ENCODE measurements at places on chromosomes 6 and 20.
A peak's percentile ranks its signal among the peaks of the same experiment; 100 is the strongest.

DNA sequence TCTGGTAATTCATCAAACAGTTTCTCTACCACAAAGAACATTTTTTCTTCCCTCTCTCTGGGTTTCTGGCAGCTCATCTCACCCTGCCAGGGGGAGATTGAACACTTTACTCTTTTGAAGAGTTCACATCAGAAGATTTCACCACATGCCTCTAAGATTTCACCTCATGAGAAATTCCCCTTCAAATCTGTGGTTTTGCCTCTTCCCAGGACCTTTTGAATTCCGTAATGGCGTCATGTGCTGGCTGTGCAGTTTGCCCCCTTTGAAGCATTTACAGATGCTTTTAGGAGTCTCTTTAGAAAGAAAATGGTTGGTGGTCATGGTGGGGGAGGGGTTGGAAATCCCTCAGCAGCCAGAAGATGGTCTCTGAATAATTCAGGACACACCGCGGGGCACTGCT is 486.1 kb downstream of the QKI start:
- no peak for DNase-seq

DNA sequence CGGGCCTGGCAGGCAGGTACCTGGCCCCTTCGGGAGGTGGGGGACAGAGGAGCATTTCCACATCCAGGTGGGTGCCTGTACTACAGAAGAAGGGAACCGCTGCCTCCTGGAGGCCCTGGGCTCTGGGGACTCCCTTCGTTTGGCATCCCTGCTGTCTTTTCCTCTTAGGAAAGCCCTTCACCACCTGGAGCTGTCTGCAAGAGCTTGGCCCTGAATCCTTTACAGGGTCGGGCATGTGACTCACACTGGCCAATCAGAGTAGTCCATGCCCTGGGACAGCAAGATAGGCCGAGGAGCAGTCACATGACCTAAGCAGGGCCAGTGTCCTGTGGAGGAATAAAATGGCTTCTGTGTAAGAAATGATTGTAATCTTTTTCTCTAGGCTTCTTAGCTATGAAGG is 224.9 kb downstream of the ANKRD60 start:
- DNase-seq: no peak

DNA sequence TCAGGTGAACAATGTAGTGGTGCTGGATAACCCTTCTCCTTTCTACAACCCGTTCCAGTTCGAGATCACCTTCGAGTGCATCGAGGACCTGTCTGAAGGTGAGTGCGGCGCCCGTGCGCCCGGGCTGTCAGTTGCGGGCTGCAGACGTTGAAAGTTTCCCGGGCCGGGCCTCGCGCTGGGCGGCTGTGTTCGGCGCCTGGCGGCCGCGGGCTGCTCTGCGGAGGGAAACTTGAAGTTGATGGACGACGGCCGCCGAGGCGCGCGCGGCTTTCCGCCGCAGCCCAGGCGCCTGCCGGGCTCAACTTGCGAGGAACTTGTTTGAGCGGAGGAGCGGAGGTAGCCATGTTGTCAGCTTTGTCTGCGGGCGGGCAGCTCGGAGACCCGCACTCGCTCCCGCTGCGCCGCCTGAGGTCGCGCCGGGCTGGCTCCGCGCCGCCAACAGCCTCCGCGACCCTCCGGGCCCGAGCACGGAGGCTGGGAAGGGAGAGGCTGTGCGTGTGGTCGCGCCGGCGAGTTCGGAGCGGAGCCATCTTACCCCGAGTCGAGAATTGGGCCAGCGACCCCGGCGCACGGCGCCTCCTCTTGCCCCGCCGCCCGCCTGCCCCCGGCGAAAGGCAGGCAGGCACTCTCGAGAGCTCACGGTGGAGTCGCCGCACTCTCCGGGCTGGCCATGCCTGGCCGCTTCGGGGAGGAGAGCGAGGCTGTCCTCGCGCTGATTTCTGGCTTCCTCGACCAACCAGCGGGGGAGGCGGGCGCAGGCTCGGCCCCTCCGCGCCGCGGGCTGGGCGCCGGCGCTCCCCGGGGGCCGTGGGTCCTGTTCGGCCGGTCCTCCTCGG is 691 bp downstream of the ASF1A start:
- DNase-seq: peak; percentile 79

GRCh38 chr6:16420715-16421461 is 182.5 kb downstream of the GMPR start:
- peak; percentile 36 for DNase-seq

- no peak for DNase-seq
Measured at GRCh38 chr20:48153523-48153922, 368.2 kb upstream of the SULF2 start.

DNA sequence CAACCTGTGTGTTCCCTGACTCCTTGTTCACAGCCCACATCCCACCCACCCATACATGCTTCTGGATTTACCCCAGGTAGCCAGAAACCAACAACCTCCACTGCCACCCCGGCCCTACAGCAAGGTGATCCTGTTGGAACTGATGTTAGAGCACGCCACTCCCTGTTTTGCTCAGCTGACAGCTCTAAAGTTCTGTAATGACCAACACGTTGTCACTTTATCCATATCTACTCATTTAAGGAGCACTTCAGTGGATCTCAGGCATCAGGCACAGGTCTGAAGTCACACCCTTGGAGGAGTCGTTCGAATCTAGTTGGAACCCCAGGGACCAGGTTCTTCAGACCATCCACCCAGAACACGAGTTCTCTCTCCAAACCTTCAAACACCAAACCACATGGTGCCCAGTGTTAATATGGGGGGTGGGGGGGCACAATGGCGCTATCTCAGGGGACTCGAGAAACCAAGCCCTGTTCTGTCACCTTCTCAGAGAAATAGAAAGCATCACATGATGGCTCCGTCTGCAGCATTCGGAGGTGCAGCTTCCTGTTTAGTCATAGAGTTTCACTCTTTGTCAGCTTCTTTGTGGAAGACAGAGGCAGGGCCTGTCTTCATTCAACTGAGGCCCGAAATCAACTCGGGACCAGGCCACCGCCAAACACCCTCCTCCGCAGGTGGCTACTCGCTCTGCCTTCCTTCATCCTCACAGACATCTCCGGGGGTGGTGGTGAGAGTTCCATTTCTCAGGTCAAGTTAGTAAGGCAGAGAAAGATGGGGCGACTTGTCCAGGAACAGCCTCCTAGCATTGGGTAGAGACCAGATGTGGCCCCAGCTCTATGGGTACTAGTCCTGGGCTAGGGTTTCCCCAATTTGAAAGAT is 142.2 kb downstream of the NFATC2 start:
- DNase-seq: peak; percentile 45
